ENCODE measurements at places on chromosomes 2 and 18. TPM values are rescaled to one million over a fixed set of nuclear protein-coding genes. Genes with fewer than 3 reads are reported as not detected.

TEKT4 gene
- not detected for polyA plus RNA-seq

KCNIP3 gene
- 5.0 TPM for polyA plus RNA-seq

CFAP65 gene
- not detected for polyA plus RNA-seq

RIT2 gene
- not detected for polyA plus RNA-seq

DNA sequence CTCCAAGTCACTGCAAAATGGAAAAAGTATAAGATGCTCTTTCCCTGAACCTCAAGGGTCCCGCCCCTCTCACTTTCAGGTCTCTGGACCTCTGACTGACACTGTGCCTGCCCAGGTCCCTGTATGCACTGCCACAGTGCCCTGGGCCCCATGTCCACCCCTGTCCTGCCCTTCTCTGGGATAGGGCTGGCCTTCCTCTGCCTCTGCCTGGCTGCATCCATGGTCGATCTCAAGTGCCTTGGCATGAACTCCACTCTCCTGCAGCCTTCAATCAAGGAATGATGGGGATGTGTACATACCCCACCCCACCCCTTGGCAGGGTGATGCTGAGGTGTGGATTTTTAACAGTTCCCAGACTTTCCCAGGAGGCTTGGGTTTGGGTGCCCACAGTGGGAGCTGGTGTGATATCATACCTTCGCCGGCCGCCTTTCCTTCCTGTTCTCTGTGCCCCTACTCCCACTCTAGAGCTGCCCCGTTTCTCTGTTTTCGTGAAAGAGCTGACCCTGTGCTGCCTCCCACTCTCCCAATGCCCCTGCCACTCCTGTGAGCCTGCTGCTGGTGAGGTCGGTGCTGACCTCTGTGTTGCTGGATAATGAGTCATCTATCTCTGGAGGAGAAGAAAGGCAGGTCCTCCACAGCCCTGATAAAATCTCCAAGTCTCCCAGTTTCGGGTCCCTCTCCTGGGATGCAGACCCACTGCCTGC lies 18.9 kb downstream of the PTPN18 start:
- DNase-seq, result no peak

DNA sequence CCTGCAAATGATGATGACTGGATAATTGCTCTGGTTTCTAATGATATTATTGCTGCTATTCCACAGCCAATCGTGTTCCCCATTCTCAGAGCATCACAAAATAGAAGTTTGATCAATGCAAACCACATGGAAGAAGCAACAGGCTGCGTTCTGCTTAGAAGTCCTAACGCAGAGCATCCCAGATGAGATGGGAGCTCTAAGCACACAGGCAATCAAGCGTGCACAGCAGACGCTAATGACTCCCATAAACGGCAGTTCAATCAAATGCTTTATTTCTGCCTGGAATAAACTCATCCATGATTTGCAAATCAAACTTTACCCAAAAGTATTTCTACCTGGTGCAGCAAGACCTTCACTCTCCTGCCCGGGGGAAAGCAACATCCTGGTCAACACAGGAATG lies 304.2 kb downstream of the FBXO15 start:
- no peak for DNase-seq

GRCh38 chr2:133809485-133809884 lies 241.2 kb upstream of the NCKAP5 start:
- DNase-seq, result no peak

GRCh38 chr2:8334866-8335325 lies 347.0 kb upstream of the ID2 start:
- DNase-seq, result no peak

Measured in muscle of arm (tissue), 14 donors.